ENCODE measurements at places on chromosomes 16 and 17.

DNA sequence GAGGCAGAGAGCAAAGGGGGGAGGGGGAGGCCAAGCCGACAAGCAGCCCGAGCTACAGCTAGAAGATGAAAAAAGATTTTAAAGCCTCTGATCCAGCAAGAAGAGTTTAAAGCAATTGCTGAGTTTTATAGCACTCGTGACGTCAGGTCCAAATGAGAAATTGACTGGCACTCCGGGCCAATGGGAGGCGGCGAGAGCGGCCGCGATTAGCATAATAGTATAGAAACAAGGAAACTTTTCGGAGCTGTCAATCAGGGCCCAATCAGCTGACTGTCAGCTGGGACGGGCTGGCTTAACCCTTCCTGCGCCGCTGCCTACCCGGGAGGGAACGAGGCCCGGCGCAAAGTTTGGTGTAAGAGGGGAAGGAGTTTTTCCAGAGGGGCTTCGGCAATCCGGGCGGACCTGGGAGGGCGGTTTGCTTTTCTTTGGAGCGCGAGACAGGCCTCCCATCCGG lies at the start of gene MAF:
Gene MAF (minus strand): TSS at position 100 of the 454 bp plus-strand sequence. CDS start 835 bp downstream, outside the sequence.
- DNase-seq = peak; percentile 60

GRCh38 chr17:7034955-7035590 lies 742 bp upstream of the SLC16A13 start:
- DNase-seq = no peak

- peak; percentile 72 for DNase-seq
Observed at GRCh38 chr16:46743232-46743719, 4.9 kb downstream of the MYLK3 start.

DNA sequence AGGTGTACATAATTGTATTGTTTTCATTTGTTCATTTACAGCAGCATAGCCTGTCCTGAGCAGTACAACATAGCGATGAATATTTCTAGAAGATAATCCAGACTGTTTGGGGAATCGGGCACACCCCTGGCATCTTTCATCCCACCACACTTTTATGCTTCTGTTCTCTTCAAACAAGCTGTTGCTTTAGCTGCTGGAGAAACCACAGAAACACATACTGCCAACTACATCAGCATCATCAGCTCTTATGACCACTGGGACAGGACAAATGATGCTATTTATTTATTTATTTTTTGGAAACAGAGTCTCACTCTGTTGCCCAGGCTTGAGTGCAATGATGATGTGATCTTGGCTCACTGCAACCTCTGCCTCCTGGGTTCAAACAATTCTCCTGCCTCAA lies 22.6 kb upstream of the HAPSTR1 start:
- DNase-seq = no peak

DNA sequence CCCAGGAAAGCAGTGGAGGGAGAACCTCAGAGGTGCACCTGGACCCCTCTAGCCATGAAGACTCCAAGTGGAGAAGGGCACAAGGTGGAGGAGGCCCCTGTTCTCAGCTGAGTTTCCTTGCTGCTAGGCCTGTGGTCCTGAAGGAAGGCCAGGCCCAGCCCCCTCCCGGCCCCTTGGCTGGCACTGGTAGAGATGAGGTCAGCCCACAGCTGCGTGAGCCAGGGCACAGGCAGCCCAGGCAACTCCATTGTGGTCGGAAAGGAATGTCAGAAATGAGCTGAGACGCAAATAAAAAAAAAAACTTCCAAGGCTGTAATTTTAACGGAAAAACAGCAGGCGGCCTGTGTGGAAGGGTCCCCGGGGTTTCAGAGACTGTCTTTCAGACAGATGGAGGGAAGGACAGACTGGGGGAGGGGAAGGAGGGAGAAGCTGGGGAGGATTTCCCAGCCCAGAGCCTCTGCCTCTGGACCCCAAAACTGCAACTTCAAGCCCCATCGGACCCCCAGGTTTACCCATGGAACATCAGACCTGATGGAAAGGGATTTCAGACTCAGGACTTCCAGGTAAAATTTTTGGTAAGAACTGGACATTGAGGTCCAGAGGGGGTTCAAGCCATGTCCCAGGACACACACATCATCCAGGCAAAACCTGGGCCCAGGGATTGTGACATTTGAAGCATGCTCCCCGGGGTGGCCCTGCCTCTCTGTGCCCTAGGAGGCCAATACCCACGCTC lies 25.6 kb upstream of the MRPS23 start:
- no peak for DNase-seq

GRCh38 chr16:75931043-75931442 lies 204.8 kb upstream of the CPHXL start:
- no peak for DNase-seq

GRCh38 chr17:62653002-62653825 lies 25.7 kb downstream of the MRC2 start:
- peak; percentile 89 for DNase-seq

DNA sequence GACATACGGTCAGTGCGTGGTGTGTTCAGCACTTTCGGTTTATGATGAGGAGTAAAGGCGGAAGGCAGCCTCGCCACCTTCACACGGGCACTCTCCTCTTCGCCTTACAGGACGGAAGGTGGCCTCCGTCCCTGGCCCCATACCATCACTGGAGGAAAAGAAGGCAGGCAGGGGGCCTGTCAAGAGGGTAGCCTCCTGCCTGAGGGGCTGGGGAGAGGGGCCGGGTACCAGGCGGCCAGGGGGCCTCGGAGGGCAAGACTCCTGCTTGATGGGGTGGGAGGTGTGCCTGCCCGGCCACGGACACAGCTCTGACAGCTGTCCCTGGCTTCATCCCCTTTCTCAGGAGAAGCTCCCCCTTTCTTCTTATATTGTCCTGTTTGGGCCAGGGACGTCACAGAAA lies 15.6 kb upstream of the SLC38A8 start:
- DNase-seq = no peak

DNA sequence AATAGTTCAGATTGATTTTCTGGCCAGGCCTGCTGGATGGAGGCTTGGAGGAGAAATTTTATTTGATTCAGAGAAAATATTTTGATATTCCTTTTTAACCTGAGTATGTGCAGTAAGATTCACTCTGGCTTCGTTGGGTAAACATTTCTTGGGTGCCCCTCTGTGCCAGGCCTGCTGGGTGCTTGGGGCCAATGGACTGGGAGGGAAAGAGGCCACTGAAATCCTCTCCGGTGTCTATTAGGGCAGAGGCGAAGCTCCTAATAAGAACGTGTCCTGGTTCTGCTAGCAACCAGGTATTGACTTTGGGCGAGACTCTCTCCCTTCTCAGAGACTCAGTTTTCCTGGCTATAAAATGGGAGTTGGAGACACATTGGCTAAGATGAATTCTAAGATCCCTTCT lies 122.5 kb downstream of the CYLD start:
- no peak for DNase-seq

GRCh38 chr16:57889522-57889921 lies 81.4 kb downstream of the CNGB1 start:
- no peak for DNase-seq

DNA sequence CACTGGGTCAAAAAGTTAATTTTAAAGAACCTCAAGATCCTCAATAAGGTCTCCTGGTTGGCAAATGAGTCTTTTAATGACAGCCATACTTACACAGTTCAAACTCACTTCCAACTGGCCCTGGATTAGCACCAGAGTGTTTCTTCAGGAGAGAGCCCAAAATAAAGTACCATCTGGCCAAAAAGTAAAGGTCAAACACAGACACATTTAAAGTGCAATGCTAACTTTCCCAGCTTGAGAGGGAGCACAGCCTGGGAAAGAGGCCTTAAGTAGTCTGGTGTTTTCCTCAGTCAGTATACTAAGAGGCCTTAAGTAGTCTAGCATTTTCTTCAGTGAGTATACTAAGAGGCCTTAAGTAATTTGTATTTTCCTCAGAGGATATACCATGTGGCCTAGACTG lies 46.6 kb upstream of the ERN1 start:
- no peak for DNase-seq

DNA sequence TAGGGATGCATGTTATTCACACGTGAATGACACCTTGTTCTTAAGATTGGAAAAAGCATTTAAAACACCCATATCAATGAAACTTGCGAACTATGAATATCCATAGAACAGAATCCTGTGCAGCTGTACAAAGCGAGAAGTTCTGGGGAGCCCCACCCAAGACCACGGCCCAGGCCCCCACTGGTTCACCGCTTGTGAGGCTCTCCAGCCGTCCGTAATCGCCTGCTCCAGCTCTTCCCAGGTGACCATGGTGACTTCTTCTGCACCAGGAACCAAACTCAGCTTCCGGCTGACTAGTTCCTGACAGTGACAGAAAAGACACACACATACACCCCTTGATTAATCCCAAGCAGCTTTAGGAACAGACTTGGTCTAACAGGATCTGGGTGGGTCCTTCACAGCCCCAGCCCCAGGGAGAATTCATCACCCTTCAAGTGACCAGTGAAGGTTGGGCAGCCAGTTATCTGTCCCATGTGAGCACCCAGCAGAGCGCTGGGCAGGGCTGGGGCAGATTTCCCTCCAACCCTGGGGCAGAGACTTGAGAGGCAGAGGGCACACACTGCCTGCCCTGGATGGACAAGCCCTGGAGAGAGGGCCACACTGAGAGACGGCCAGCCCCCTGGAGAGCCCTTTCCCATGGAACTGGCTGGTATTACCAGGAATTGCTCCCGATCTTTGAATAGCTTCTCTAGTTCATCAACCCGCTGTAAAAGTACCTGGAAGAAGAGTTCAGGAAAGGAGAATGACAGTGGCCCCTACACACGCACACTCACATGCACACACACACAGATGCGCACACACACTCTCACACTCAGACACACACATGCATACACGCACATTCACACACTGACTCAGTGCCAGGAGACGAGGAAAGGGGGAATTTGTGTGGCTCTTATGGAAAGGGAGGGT lies 3.6 kb downstream of the QRICH2 start:
- DNase-seq = no peak

DNA sequence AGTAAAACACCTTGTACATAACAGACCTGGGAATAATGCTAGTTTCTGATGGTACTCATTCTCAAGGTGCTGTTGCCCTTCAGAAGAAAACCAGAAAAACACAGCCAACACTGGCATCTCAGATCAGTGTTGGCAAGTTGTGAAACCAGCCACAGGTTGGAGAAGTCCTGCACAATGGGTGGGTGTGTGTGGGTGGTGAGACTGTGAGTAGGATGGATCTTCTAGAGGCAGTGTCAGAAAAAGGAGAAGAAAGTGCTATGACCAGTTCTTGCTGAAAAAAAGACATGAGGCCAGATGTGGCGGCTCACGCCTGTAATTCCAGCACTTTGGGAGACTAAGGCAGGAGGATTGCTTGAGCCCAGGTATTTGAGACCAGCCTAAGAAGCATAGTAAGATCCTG lies 35.2 kb upstream of the SMIM36 start:
- no peak for DNase-seq

DNA sequence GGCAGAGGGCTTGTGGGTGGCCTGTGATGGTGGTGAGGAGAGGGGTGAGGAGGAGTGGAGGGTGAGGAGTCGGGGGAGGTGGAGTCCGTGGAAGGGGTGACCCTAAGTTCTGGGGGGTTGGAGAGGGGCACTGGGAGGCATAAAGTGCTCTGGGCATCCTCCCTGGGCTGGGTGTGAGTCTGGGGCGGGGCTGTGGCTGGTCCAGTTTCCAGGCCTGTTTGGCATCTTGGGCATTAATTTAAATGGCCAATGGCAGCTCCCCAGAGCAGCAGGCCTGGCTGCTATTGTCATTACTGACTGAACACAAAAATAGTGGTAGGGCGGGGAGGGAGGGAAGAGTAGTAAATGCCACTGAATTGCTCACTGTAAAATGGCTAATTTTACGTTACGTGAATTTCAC lies 7.7 kb upstream of the ARHGAP23 start:
- no peak for DNase-seq

DNA sequence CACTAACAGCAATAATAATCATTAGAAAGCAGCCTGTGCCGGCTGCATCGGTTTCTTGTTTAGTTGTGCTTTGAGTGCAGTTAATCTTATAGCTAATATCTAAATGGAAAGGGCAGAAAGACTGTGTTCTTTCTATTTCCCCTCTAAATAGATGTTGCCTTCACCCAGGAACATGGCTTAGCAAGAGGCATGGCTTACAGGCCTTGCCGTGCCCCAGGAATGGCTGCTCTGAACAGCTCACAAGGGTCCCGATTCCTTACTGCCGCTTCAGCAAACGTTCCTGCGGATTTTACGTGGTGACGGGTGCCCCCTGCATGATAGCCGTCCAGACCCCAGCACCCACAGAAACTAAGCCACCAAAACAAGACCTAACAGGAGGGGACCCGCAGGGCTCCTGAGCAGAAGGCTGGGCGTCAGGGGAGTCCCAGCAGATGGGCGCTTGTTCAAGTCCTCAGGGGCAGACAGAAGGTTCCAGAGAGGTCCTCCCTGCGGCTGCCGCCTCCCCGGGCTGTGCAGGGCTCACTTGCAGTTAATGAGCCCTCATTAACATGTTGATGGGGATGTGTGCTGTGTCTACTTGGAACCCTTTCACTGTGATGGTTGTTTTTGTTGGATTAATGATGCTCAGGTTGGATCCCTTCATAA lies 52.5 kb upstream of the ENPP7 start:
- no peak for DNase-seq

GRCh38 chr16:69814561-69814960 lies 52.4 kb downstream of the WWP2 start:
- no peak for DNase-seq

DNA sequence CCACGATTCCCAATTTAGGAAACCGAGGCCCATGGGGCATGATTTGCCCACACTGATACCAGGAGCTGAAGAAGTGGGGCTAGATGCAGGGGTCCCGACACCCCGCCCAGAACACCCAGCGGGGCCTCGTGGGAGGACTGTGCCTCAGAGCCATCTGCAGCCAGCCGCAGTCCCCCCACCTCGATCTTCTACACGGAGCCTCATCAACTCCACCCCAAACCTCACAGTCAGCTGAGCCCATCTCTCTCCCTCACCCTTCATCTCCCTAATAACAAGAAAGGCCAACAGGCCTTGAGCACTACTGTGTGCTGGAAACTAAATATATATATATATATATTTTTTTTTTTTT lies 4.2 kb downstream of the ITGAE start:
- peak; percentile 82 for DNase-seq

GRCh38 chr16:19410435-19411171 lies 7.1 kb upstream of the TMC5 start:
- peak; percentile 44 for DNase-seq

GRCh38 chr17:7969433-7969832 lies 33.0 kb upstream of the GUCY2D start:
- DNase-seq = no peak

DNA sequence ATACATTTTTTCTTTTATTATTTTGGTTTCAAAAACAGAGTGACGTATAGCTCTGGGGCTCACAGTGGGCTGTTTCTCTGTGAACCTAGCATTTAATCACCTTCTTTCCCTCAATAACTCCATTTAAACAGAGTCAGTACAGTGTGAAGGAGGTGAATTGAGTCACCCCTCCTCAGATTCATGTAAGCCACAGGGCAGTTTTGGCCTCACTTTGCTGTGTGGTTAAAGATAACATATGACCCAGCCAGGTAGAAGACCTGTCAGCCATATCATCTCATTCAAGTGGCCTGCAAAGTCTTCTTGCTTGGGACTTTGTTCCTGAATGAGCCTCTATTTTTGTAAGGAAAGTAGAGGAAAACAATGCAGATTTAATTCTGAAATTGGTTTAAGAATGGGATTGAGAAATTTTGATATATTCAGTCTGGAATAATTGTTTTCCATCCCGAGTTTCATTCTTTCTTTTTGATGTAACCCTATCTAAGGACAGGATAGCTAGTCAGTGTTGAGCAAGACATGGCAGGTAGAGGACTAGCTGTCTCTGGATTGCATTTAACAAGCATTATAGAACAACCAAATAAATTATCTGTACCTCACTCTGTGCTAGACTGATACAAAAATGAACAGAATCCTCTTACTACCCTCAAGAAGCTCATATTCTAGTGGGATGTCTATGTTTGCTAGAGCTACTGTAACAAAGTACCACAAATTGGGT lies 13.1 kb downstream of the MAP2K6 start:
- DNase-seq = no peak

- no peak for DNase-seq
Observed at GRCh38 chr16:4767872-4768548, 1.0 kb upstream of the ZNF500 start.

GRCh38 chr16:67872131-67872630 lies 671 bp upstream of the EDC4 start:
- DNase-seq = no peak

All from GM13977 (cell line).